ENCODE measurements at places on chromosomes 11 and 22.
A peak's percentile ranks its signal among the peaks of the same experiment; 100 is the strongest.

- no peak for DNase-seq
These were observed 40.9 kb upstream of the MUC5AC start for GRCh38 chr11:1116666-1117390.

- no peak for DNase-seq
These were observed 188.2 kb upstream of the ARHGAP20 start for GRCh38 chr11:110900426-110900825.

- no peak for DNase-seq
These were observed 123.3 kb upstream of the CCDC90B start for GRCh38 chr11:83409476-83409875.

- no peak for DNase-seq
These were observed 42.9 kb downstream of the INSC start for GRCh38 chr11:15157606-15158137.

DNA sequence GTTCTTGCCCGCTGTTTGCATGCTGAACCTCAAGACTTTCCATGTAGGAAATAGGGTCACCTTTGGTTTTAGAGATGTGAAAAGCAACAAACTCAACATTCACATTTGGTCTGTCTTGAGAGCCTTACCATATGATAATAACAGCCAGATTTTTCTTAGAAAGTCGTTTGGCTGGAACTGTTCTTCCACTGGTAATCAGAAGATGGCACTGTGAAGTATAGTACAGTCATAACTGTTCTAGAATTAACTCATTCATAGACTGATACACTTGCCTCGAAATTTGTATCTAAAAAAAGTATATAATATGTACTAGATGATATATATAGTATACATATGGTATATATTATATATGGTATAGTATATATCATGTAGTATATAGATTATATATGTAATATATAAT, 12.3 kb downstream of the LUZP2 start:
- DNase-seq: no peak

GRCh38 chr11:68935516-68936357, 32.0 kb downstream of the IGHMBP2 start:
- no peak for DNase-seq

GRCh38 chr22:37549704-37550059, 10.6 kb upstream of the CDC42EP1 start:
- DNase-seq: no peak

GRCh38 chr11:121159741-121160140, 58.7 kb downstream of the TECTA start:
- no peak for DNase-seq

GRCh38 chr11:102187416-102188151, 77.3 kb downstream of the YAP1 start:
- DNase-seq: no peak

DNA sequence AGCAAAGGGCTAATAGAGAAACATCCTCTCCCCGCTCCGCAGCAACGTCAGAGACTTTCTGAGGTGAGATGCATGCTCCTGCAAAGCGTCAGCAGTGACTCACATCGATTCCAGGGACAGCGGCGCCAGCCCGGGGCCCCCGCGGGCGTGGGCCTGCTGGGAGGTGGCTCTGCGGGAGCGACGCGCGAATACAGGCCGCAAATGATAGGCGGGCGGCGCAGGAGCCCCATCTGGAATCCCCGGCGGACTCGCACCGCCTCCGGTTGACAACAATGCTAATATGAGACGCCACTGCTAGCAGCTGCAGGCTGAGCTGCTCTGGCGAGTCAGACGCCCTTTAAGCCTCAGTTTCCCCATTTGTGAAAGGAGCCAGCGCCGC, 557 bp downstream of the RANGAP1 start:
- DNase-seq: peak; percentile 54

DNA sequence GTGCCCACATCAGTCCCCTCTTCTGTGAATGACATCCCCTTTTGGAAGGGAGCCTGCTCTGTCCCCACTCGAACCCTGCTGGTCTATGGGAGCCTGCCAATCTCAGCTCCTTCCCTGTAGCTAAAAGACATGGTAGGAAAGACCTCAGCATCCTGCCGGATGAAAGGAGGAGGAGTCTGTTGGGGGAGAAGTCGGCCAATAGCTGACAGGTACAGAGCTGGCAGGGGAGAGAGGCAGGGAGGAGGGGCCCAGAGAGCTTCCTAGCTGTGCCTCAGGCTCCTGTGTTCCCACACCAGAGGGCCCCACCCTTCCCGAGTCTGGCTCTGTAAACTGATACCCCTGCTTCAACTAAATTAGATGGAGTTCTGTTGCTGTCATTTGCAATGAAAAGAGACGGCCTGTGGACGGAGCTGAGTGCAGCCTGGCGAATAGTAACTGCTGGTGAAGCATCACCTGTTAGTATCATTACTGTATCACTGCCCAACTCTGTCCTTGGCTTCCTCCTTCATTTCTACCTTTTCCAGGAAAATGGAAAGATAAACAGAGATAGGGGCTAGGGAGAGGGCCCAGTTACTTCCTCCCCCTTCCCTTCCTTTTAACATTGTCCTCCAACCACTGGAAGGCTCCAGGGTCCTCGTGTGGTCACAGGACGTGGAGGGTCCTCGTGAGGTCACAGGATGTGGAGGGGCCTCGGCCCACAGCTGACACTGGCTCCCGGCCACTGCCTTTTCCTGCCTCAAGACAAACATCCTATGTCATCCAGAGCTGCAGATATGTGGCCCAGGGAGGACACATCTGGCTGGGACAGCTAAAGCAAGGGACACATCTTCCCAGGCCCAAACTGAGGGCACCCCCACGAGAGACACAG, 15.1 kb downstream of the FXYD6 start:
- no peak for DNase-seq

- DNase-seq: no peak
These were observed 184.8 kb upstream of the ARHGAP20 start for GRCh38 chr11:110897035-110897434.

DNA sequence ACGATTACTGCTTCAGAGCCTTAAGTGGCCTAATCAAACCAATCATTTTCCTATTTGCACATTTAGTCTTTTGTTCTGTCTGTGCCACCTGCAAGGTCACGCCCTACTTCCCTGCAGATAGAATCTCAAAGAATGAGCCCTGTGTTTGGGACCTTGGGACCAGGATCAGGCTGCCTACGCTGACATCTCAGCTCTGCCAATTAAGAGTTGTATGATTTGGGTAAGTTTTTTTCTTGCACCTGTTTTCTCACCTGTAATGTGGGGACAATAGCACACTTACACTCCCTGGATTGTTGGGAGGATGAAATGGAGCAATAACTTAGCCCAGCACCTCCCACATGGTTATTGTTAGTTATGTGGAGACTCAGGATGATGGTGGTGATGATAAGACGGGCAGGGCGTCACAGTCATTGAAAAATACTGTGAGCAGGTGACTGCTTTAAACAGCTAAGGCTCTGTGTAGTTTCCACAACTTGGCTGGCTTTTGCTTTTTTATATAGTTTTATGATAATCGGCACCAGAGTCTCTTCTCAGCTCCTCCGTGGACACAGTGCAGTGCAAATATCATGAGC, 155.0 kb downstream of the ADAMTS15 start:
- no peak for DNase-seq

DNA sequence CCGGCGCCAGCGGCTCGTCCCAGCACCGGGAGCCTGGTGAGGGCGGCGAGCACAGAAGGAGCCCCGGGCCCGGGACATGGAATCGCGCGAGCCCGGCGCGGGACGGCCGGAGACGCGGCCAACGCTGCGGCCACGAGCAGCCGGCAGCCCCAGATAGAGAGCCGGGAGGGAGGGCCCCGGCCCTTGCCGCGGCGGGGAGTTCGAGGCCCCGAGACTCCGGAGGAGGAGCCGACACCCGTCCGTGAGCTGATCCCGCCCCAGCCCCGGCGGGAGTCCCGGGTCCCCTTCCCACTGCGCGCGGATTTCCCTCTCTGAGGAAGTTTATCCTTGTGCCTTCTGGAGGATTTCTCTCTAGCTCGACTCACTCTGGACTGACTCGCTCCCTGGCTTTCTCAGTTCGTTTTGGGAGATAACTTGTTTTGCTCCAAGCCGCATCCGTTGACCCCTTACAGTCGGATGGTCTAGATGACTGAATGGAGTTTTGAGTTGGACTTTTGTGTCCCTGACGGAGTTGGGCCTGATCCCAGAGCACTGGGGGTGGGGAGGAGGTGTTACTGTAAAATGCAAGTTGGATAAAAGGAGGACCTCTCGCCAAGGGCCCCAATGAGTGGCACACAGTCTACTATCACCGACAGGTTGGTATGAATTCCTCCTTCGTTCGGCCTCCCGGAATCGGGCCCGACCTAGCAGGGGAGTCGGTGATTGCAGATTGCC, 585 bp downstream of the ARHGEF12 start:
- no peak for DNase-seq

GRCh38 chr11:72370201-72370600, 64.1 kb downstream of the CLPB start:
- DNase-seq: no peak

GRCh38 chr11:116506263-116506825, 266.4 kb downstream of the BUD13 start:
- DNase-seq: no peak

DNA sequence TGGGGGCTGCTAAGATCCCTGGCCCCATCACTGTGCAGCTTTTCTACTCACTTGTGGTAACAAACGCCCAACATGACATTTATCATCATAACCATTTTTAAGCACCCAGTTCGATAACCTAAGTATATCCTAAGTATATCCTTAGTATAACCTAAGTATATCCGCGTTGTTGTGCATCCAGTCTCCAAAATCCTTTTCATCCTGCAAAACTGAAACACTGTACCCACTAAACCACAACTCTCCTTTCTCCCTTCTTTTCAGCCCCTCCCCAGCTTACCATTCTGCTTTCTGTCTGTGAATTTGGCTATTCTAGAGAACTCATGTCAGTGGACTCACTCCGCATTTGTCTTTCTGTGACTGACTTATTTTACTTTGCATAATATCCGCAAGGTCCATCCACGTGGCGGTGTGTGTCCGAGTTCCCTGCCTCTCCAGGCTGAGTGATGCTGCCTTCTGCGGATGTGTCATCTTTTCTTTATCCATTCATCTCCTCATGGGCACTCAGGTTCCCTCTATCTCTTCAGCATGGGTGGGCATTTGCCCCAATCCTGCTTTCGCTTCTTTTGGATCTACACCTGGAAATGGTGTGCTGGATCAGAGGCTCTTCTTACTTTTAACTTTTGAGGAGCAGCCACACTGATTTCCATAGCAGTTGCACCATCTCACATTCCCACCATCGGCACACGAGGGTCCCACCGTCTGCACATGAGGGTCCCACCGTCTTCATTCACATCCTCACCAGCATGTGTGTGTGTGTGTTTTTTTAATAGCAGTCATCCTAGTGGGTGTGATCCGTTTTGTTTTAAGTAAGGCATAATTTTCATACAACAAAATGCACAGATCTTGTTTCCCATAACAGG, 82.4 kb upstream of the CLDN5 start:
- no peak for DNase-seq

GRCh38 chr11:115524572-115524971, 20.4 kb upstream of the CADM1 start:
- no peak for DNase-seq

DNA sequence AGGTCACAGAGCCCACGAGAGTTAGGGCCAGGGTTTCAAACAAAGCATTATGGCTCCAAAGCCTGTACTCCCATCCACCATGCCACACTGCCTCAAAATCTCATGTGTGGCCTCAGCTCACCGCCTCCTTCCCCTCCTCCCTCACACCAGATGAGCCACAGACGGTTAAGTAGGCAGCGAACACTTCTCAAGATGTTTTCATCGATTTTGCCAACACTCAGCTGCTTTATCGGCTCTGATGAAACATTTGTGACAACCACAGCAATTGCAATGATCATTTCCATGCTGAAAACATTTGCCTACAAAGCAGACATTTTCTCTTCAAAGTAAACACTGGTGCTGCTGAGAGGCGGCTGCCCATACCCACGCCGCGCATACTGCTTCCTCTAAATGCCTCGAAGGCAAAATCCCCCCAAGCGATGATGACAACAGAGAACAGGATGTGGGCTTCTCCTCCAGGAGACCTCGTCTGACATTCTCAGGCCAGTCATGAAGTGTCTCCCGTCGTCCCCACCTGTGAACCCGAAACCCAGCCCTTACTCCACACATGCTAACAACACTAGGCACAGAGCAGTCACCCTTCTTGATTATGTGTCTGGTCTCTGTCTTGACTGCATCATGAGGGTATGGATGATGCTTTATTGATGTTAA, 599.2 kb downstream of the SOX6 start:
- DNase-seq: no peak

- DNase-seq: no peak
These were observed 14.8 kb upstream of the MPPED1 start for GRCh38 chr22:43396934-43397457.

DNA sequence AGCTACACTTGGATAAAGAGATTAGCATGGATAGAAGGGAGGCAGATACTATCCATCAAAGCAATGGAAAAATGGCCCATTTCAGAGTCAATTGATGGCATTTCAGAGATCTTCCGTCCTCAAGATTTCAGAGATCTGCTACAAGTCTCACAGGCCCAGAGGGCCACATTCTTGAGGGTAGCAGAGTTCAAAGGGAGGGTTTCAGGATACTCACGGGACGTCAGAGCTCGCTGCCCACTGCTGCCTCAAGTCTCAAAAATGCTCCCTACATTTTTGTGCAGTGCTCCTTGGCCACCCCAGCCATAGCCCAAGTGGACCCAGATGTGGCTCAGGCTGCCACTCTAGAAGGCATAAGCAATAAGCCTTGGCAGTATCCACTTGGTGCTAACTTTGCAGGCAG, 24.9 kb downstream of the RTL6 start:
- no peak for DNase-seq

- no peak for DNase-seq
These were observed 58.5 kb downstream of the TNRC6B start for GRCh38 chr22:40236131-40236665.

DNA sequence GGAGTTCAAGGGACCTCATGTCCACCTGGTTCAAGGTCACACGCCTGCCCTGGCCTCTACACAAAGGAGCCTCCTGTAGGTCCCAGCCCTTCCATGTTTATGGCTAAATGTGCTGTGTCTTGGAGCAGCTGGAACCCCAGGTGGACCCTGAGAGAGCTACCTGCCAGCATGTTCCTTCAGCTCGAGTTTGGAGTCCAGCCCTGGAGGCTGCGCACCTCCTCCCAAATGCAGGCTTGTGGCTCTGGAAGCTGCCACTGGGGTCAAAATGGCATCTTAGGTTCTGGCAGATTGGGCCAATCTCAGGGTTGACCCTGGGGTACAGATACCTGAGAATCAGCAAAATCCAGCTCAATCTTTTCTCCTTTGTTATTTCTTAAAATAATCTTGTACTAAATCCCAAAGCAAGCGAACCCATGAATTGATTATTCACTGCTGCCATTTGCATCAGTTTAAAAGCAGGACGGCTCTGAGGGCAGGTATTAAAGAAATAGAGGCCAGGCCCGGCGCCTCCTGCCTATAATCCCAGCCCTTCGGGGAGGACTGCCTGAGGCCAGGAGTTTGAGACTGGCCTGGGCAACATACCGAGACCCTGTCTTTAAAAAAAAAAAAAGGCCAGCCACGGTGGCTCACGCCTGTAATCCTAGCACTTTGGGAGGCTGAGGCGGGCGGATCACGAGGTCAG, 2.9 kb downstream of the TNFRSF13C start:
- DNase-seq: no peak

DNA sequence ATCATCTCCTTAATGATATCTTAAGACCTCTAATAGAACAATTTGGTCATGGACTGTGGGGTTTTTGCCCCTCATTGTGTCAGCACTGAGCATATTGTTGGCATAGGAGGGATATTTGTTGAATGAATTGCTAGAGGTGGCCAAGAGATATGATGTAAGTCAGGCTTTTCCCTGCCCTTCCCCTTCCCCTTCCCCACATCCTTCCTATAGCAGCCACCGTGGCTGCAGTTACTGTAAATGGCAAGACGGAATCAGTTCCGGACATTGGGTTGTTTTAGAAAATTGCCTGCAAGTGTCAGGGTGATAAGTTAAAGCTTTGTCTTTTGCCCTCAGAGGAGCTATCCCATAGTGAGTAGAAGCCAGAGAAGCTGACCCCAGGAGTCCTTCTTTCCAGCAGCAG, 23.0 kb downstream of the LIMK2 start:
- DNase-seq: no peak

All from stimulated activated CD4-positive, alpha-beta T cell treated with anti-CD3 and anti-CD28 coated beads, Interleukin-1b, Interleukin-23, amount 100 ng/mL, for 1 hour (primary cell).